ENCODE measurements at places on chromosomes 1 and 21. TPM values are rescaled to one million over a fixed set of nuclear protein-coding genes. Genes with fewer than 3 reads are reported as not detected.

DNA sequence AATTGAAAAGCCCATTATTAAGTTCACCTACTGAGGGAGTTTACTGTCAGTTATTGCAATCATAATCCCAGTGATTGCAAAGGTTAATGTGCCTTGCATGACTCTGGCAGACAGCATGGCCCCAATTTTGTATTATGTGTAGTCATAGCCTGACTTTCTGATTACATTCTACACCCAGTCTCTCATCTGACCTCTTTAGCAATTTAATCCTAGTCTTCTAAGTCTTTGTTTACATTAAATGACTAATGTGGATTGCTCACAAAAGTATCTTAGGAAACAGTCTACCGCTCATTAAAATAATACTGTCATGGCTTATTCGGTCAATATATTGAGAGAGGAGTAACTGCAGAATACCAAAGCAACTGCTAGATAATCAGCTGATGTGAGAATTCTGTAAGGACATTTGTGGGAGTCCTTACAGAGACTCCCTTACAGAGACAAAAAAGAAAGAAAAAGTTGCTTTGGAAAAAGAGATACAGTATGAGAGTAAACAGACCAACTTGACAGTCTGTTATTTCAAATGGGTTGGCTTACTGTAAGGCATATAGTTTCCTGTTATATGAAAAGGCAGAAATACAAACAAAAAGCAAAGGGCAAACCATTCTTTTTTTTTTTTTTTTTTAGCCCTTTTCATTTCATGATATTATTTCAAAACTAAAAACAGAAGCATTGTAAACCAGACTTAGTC is 42.8 kb downstream of the SMG7 start:
- DNase-seq, result no peak

- no peak for DNase-seq
Measured at GRCh38 chr1:160204526-160205241, 500 bp upstream of the PEA15 start.

DNA sequence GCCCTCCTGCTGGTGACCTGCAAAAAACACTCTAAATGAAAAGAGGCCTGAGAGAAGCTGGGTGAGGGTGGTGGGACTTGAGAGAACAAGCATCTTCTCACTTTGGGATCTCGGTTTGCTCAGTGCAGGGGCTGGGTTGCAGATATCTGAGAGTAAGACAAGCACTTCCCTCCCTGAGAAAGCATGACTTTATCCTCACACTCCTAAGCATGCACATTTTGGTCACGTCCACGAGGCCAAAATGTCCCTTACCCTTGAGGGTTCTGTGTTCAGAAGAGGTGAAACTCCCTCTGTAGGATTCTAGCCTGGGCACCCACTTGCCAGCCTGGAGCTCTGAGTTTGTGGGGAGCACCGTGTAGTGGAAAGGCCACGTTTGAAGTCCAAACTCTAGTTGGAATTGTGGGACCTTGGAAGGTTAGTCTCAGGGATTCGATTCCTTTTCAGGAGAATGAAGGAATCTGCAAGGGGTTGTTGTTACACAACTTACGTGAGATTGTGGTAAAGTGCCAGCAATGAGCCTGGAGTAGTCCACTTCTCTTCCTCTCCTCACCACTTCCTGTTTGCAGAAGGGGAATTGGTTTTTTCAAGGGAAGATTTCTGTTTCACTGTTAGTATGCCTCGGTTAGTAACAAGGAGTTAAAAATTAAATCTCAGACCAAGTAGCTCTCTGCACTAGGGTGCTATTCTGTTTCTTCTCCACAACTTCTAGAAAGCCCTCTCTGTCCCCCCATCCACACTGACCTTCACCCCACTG is 3.0 kb downstream of the FCAMR start:
- DNase-seq, result no peak

- no peak for DNase-seq
Measured at GRCh38 chr1:108593448-108593847, 33.5 kb downstream of the EEIG2 start.

- DNase-seq, result no peak
Measured at GRCh38 chr1:27545271-27545670, 55.3 kb upstream of the WASF2 start.

- peak; percentile 13 for DNase-seq
Measured at GRCh38 chr1:205061665-205062069, 18.7 kb downstream of the CNTN2 start.

- no peak for DNase-seq
Measured at GRCh38 chr1:165635823-165636222, 4.8 kb downstream of the MGST3 start.

Gene ADCY10
- not detected for total RNA-seq

DNA sequence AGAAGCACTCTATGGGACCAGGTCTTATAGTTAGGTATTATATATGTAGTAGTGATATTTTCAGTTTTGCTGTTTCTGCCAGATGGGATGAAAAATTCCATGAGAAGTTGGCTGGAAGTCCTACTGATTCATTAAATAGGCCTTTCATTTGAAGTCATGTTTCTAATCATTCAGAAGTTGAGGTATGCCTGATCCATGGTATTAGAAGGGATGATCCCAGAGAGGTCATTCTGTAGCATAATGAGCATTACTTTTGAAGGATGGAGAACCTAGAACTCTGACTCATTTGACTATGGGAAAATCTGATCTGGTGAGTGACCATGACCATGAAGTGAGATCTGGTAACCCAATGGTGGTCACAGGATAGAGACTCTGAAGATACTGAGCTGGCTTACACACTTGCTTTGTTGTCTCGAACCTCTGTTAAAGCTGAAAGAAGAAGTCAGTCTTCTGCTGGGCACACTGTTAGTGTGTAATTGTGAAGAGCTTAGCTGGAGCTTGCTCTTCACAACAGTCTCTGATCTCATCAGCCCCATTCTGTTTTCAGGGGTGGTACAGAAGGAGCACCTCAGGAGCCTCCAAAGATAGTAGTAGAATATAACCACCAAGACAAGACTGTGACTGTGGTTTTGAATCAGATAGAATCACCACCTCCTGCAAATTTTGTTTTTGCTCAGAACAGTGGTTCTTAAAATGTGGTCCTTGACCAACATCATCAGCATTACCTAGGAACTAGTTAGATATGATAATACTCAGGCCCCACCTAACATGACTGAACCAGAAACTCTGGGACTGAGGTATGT is 9.0 kb downstream of the MGST3 start:
- DNase-seq, result no peak

GRCh38 chr1:39305555-39305954 is 101.1 kb downstream of the MACF1 start:
- no peak for DNase-seq

Gene NBPF4
- not detected for total RNA-seq

- no peak for DNase-seq
Measured at GRCh38 chr1:180563026-180563827, 4.5 kb downstream of the OVAAL start.

- DNase-seq, result no peak
Measured at GRCh38 chr1:178898401-178898800, 27.5 kb upstream of the ANGPTL1 start.

DNA sequence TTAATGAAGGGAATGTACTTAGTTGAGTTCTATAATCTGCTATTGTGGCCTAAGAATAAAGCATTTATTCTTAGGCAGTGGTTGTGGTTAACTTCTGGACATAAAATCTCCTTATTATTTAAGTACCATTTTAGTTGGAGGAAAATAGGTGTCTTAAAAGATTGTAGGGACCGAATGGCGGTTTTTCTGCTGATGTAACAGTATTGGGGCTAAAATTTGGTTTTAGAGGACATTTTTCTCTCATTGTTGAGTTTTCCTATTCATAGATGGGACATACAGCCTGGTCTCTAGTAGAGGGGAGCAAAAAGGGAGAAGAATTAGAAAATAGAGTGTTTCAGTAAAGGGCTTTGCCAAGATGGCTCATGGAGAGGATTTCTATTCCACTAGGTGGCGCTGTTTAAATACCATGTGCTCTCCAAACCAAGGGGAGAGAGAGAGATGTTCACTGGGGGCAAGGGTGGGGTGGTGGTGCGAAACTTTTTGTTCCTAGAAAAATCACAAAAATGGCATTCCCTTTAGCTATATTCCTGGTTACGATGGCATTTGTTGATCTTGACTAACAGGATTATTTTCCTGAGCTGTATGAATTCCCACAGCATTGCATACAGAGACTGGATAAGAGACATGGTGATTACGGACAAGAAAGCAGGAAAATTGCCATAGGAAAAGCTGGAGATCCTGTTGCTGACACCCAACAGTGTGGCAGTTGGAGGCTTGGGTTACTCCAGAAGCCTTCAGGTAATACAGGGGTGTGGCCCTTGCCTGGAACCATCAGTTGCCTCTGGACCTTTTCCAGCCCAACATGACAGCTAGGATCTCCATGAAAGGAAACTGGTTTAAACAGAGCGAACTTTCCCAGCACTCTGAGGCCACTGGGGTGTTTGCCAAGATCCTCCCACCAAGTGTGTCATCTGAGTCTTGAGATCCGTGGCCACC is 18.2 kb upstream of the FCGR2A start:
- DNase-seq, result no peak

DNA sequence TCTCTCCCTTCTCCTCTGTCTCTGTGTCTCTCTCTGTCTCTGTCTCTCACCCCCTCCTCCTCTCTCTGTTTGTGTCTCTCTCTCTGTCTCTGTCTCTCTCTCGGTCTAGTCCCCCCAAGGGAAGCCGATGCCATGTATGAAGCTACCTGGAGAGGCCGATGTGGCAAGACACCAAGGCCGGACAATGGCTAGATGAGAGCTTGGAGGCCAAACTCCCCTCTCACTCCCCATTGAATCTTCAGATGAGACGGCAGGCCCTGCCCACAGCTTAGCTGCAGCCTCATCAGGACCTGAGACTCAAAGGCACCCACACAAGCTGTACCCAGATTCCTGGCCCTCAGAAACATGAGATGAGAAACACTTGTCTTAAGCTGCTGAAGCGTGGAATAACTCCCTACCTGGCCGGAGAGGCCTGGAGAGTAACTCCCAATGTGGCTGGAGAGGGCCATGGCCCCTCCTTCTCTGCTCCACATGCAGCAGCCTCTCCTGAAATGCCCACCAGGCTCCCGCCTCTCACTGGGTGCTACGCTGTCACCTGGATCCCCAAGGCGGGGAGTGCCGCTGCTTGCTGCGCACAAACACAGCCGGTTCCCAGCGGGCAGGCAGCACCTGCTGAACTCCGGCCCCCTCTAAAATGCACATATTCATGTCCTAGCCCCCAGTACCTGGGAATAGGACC is 7.8 kb upstream of the ACTRT2 start:
- DNase-seq, result no peak

Gene CNR2
- total RNA-seq, result 0.41 TPM

- no peak for DNase-seq
Measured at GRCh38 chr21:42734323-42734971, 81.0 kb downstream of the PDE9A start.
